GF-D8 (cell line): ENCODE measurements at places on chromosomes 16 and 17.
A peak's percentile ranks its signal among the peaks of the same experiment; 100 is the strongest.

GRCh38 chr17:82931699-82932517 lies 92.1 kb upstream of the ZNF750 start:
- no peak for DNase-seq

GRCh38 chr17:64155751-64156544 lies 26.0 kb upstream of the ERN1 start:
- DNase-seq: no peak

DNA sequence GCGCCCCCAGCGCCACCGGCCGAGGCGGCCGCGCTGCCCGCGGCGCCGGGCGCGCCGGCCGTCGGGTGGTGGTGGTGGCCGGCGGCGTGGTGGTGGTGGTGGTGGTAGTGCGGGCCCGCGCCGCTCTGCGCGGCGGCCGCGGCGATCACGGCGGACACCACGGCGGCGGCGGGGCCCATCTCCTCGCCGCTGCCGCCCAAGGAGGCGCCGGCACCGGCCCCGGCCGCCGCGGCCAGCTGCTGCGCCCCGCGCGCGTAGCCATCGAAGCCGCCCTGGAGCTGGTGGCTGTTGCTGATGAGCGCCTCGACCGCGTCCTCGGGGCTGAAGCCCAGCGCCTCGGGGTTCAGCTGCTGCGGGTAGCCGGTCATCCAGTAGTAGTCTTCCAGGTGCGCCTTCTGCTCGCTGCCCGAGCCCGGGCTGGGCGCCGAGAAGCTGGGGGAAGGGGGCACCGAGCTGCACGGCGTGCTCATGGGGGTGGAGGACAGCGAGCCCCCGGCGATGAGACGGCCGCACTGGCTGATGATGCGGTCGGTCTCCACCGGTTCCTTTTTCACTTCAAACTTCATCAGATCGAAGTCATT lies 1.2 kb downstream of the MAF start:
- DNase-seq: no peak

- no peak for DNase-seq
Measured at GRCh38 chr17:43679401-43679800, 17.7 kb upstream of the MEOX1 start.

DNA sequence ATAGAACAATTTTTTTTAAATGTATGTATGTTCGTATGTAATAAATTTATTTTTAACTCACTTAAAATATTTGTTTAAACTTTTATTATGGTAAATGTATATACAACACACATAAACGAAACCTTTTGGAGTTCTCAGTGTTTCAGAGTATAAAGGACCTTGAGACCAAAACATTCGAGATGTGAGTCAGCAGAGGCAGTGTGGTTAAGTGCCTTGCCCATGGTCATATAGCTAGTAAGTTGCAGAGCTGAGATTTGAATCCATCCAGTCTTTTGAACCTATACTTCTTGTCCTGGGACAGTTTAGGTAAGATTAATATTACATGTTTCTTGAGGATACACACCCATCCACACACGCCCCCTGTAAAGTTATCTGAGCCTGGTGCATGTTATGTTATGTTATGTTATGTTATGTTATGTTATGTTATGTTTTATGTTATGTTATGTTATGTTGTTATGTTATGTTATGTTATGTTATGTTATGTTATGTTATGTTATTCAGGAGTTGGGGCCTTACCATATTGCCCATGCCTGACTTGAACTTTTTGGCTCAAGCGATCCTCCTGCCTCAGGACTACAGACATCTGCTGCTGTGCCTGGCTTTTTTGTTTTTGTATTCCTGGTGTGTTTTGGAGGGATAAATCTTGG lies 41.8 kb downstream of the TNRC6A start:
- DNase-seq: no peak

DNA sequence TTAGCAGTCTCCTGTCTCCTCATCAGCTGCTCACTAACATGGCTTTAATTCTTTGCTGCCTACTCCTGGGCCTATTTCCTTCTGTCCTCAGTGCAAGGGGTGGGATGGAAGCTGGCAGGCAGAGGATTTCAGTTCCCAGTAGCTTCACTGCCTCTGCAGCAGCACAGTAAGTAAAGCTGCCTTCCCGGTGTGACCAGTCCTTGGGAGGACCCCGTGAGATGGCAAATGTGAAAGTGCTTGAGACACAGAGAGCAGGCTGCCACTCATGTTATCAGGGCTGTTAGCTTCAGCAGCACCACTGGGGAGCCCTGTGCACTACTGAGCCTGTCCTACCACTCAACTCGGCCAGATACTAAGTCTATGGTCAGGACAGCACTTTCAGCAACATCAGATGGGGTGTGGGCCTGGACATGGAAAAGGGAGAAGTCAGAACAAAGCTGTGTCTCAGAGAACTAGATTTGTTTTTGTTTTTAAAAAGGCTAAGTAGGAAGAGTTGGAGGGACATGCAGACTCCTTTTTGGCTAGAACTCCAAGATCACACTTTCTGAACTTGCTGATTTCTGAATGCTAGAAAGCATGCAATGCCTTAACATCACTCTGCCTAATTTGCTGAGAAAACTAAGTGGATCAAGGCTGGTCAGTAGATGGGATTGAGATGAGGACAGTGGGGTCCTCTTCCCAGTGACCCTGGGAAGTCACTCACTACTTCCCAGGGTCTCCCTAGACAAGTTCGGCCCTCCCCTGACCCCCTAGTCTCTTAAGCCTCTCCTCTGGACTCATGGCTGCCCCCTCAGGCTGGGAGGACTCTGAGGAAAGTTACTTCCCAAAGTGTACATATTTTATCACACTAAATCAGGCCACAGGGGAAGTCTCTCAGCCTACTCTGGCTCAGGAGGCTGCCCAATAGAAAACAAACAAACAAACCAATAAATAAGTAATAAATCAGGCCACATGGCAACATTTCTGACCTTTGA lies 1.1 kb downstream of the ACSF2 start:
- DNase-seq: peak; percentile 29

GRCh38 chr17:81648013-81648706 lies 8.2 kb downstream of the PDE6G start:
- no peak for DNase-seq

- no peak for DNase-seq
Measured at GRCh38 chr16:85151603-85152413, 39.5 kb upstream of the CIBAR2 start.

- no peak for DNase-seq
Measured at GRCh38 chr17:83126275-83126811, 46.9 kb downstream of the METRNL start.

GRCh38 chr16:56936950-56937349 lies 5.0 kb downstream of the HERPUD1 start:
- DNase-seq: no peak

DNA sequence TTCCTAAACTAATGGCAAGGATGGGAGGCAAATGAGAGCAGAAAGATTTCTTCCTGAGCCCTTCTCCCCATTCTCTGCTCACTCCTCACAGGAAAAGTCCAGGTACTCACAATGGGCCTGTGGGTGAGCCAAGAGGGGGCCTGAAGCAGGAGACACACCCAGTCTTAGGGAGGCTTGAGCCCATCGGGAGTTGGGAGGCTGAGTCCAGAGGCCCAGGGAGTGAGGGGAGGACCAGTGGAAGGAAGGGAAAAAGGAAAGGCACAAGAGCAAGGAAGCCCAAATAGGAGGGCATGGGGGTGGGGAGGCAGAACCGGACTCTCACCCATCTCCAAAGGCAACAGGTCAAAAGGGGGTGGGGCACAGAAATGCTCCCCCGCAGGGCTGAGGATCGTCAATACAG lies 68.1 kb upstream of the CNEP1R1 start:
- DNase-seq: no peak

DNA sequence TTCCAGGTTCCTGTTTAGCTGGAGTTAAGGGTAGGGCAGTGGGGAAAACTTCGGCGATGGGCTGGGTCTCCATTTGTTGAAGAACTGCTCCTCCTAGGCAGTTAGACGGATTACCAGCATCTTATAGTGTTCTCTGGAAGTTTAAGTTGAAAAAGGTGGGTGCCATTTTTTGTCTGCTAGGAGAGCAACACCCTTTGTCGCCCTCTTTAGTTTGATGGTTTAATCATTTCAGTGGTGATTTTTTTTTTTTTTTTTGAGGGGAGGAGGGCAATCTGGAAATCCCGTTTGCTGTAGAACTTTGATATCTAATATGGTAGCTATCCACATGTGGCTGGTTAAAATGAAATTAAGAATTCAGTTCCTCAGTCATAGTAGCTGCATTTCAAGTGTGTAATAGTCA lies 4.1 kb downstream of the UBFD1 start:
- DNase-seq: no peak

GRCh38 chr16:14527411-14528044 lies 102.5 kb downstream of the PARN start:
- DNase-seq: no peak

DNA sequence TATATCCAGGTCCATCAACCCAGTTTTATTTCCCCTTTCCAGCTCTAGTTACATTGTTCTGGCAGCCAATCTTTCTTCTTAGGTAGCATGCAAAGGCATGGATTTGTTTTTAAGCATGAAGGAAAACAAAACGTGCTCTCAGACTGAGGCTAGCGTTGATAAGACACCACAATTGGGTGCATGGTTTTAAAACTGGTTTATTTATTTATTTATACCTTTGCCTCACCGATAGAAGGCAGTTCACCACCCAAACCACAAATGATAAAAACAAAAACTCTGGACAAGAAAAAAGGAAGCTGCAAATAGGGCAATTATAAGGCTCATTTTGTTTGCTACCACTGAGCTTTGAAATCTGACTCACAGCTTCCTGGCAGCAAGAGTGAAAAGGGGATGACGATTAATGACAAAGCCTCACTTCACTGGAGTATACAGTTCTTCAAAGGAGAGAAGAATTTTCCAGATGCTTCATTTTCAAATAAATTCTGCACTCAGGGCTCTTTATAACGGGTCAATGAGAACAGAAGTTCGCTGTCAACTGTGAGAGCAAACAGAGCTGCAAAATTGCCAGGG lies 278.4 kb upstream of the IRX5 start:
- no peak for DNase-seq

DNA sequence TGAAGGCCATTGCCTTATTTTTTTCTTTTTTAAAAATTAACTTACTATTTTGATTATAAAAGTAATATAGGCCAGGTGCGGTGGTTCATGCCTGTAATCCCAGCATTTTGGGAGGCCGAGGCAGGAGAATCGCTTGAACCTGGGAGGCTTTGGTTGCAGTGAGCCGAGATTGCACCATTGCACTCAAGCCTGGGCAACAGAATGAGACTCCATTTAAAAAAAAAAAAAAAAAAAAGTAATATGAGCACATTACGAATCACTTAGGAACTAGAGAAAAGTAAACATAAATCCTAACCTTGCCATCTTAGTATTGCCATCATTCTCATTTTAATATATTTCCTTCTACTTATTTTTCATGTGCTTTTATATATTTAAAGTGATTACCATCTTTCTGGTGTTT lies 12.9 kb upstream of the TACO1 start:
- no peak for DNase-seq

GRCh38 chr17:76146053-76146851 lies 5.2 kb upstream of the FOXJ1 start:
- no peak for DNase-seq

- no peak for DNase-seq
Measured at GRCh38 chr16:31876951-31877828, 3.6 kb downstream of the ZNF267 start.

GRCh38 chr17:81256616-81257015 lies 17.5 kb downstream of the NDUFAF8 start:
- DNase-seq: no peak

DNA sequence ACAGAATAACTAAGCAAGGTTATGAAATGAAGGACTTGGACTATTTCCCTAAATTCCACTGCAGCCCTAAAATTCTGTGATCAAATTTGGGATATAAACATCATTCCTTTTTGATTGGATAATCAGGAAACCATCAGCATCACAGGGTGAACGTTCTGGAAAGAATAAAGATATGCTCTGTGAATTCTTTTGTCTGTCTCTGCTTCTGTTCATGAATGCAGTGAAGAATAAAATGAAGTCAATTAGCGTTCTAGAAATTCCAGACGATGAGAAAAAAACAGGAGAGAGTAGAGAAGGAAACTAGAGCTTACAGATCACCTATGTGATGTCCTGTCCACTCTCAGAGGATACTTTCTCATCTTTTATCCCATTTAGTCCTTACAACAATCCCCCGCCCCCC lies 295.1 kb upstream of the SOX9 start:
- no peak for DNase-seq

- no peak for DNase-seq
Measured at GRCh38 chr16:3583303-3584038, 6.3 kb upstream of the NLRC3 start.

- DNase-seq: no peak
Measured at GRCh38 chr16:14501331-14502255, 128.5 kb downstream of the PARN start.

GRCh38 chr17:17994271-17995069 lies 21.8 kb downstream of the DRC3 start:
- no peak for DNase-seq

GRCh38 chr16:73058221-73058615 lies 10.3 kb upstream of the ZFHX3 start:
- no peak for DNase-seq
